GM12891 (cell line): ENCODE measurements at places on chromosomes 7 and 10.

DNA sequence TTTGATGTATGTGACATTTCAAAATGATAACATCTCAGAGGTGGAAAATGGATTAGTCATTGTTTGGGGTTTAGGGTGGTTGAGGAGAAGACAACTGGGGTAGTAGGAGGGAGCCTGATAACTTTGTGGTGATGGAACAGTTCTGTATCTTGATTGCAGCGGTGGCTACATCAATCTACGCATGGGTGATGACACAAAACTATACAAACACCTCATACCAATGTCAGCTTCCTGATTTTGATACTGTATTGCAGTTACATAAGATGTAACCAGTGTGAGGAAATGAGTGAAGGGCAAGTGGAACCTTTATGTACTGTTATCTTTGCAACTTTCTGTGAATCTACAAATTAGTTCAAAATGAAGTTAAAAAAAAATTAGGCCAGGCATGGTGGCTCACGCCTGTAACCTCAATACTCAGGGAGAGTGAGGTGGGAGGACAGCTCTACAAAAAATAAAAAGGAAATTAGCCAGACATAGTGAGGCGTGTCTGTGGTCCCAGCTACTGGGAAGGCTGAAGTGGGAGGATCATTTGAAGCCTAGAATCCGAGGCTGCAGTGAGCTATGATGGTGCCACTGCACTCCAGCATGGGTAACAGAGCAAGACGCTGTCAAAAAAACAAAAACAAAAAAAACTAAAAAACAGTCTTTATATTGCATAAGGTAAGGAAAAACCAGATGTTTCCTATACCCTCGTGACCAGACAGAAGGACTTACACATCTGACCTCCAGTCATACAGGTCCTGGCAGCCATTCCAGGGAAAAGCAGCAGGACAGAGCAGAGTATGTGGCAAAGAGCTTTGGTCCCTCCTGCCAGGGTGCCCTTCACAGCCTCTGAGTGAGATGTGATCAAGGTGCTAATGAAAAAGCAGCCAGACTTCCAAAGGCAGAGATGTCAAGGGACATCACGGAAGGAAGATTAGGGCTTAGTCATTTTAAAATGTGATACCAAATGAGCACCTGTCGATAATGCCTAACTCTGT, 50.8 kb downstream of the CYTH3 start:
- no peak for DNase-seq

- no peak for DNase-seq
Measured at GRCh38 chr7:106255246-106255645, 29.5 kb downstream of the NAMPT start.

GRCh38 chr10:16686054-16686902, 130.9 kb downstream of the RSU1 start:
- DNase-seq: no peak

GRCh38 chr7:157516911-157517781, 180.3 kb downstream of the DNAJB6 start:
- DNase-seq: no peak

DNA sequence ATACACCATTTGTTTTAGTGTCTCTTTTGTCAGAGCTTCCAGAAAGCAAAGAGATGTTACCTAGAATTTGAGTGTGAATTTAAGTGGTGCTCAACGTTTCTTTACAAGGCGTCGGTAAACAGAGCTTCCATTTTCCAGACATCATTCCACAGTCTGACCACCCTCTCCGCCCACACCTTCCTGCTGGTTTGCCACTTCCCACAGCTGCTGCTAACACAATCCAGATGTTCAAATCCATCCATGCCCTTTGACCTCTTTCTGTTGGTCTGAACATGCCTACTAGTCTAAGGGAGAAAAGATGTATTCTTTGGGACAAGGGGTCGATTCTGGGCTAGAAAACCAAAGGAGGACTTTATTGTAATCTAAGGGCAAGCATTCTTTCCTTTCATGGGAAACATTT, 86.1 kb downstream of the FAM107B start:
- no peak for DNase-seq

GRCh38 chr7:99498546-99498944, 1.5 kb downstream of the ZNF394 start:
- no peak for DNase-seq

GRCh38 chr10:117350909-117351308, 24.3 kb downstream of the PDZD8 start:
- DNase-seq: no peak

- no peak for DNase-seq
Measured at GRCh38 chr7:38686888-38687287, 55.7 kb upstream of the AMPH start.

DNA sequence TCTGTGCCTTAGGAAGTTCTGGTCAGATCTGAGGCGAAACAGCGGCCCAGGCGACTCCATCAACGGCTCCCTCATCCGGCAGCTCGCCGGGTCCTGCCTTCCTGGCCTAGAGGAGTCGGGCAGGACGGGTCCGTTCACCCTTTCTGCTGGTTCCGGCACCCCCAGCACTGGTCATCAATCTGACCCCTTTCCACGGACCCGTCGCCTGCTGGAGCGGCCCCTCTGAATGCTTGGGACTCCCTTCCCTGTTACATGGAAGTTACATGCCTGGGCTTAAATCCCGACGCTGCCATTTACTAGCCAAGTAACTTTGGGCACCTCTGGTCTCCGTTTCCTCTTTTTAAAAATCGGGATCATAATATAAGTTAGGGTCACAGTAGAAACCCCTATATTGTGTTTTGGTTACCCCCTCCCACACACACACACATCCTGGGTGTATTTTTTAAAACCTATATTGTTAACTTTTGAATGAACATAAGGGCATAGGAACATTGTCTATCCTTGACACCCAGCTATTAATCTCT, 607 bp upstream of the GGCT start:
- no peak for DNase-seq

GRCh38 chr10:1324903-1325302, 268.7 kb downstream of the WDR37 start:
- no peak for DNase-seq

GRCh38 chr7:100545360-100546128, 6.5 kb downstream of the AGFG2 start:
- DNase-seq: no peak

DNA sequence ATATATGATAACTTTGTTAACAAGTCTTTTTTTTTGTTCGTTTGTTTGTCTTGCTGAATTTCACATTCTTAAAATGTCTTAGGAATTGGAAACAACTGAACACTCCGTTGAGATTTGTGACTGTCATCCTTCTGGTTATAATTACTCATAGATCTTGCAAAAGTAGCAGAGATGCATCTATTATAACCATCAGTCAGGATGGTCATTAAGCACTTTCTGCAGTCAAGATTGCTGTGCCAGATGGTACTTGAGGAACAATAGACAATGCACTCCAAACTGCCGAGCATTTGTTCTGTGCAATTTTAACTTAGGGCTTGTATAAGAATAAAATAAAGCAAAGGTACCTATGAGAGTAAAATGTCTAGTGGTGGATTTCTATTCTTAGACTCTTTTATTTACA, 710.1 kb upstream of the KCND2 start:
- DNase-seq: no peak

DNA sequence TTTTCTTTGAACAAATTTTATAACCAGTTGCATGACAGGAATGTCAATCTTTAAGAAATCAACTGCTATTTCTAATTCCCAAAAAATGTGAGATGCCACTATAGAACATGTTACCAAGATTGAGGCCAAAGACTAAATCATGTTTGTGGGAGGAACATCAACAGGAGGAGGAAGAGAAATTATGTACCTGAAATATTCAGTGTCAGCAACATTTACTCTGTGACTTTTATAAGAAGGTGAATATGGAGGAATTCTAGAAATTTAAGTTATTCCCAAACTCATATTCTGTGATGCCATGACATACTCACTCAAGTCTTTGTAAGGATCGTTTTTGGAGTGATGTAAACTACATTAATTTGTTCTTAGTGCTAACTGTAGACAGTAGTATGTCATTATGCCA, 408.4 kb downstream of the SH2D4B start:
- no peak for DNase-seq

GRCh38 chr10:114279901-114280644, 41.0 kb downstream of the VWA2 start:
- DNase-seq: no peak

- DNase-seq: no peak
Measured at GRCh38 chr7:86647385-86648094, 3.8 kb downstream of the GRM3 start.

DNA sequence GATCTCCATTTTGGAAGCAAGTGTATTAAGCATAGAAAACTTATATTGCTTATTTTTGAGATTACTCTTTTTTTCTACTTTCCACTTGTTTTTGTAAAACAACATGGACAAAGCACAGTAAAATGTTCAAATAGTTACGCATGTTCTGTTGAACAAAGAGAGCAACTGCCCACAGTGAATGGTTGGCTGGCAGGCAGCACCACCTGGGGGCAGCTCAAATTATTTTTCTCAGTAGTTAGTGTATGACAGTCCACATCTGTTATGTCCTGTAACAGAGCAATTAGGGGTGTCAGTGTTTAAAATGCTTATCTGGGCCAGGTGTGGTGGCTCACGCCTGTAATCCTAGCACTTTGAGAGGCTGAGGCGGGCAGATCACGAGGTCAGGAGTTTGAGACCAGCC, 46.1 kb upstream of the CACUL1 start:
- no peak for DNase-seq

DNA sequence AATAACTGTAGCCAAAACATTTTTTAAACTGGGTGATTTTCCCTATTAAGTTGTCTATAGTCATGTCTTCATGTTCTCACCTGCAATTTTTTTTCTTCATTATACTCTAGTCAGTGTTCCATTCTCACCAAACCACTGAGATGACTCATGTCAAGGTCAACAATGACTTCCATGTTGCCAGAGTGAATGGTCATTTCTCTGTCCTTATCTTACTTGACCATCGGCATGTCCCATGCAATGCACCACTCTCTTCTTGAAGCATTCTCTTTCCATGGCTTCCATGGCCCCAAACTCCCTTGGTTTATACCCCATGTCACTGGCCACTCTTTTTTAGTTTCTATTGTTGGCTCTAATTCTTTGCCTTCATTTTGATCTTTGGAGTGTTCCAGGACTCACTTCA, 173.9 kb downstream of the PPP1R17 start:
- no peak for DNase-seq

DNA sequence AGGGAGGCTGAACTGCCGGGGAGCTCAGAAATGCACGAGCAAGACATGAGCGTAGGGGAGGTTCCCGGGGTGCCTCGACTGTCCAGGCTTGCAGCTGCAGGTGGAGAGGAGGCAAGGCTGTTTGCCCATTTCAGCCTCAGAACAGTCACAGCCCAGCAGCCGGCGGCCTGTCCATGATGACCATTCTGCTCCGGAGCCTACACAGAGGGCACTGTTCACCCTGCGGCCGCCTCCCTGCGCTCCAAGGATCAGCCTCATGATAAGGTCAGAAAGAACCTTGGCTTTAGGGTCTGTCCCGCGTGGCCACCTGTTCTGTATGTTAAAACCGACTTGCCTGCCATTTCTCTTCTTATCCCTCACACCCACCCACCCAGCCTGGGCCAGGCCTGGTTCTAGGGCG, 21.9 kb upstream of the CFAP46 start:
- no peak for DNase-seq

GRCh38 chr10:126268013-126268920, 120.0 kb downstream of the ADAM12 start:
- no peak for DNase-seq

DNA sequence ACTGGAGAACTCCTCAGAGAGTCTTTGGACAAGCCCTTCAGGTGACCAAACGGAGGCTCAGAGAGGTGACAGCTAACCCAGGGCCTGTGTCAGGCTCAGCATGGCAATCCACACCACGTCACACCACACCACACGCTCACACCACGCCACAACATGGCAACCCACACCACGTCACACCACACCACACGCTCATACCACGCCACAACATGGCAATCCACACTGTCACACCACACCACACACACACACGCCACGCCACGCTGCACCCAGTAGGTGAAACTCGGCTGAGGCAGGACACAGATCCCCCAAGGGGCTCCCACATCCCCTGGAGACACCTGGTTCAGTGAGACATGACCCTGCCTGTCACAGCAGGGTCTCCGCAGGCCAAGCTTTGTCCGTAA, 107.3 kb downstream of the PDGFA start:
- DNase-seq: no peak

DNA sequence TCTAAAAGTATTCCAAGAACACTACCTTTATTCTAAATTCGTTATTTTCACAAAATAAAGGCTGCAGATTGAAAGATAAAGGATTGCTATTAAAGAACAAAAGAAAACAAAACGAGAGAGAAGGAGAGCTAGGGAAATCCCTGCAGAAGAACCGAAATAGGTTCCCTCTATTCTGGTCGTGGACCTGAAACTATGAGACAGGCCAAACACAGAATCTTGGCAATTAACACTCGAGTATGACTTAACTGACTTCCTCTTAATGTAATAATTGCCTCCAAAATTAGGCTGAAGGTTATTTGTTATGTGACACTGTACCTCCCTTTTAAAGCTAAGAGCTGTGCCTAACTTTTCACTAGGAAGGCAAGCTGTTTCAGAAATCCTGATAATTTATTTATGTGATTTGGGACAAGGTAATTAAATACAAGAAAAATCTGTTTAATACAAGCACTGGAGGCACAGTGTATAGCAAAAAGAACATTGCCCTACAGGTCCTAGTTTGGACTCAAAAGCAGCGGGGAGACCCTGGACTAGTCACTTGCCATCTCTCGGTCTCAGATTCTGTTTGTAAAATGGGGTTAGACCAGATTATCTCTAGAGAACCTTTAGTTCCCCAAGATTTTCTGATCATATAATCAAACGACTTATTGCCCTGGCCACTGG, 11.6 kb downstream of the NAMPT start:
- DNase-seq: no peak

GRCh38 chr10:49700997-49701396, 21.5 kb downstream of the C10orf53 start:
- DNase-seq: no peak

DNA sequence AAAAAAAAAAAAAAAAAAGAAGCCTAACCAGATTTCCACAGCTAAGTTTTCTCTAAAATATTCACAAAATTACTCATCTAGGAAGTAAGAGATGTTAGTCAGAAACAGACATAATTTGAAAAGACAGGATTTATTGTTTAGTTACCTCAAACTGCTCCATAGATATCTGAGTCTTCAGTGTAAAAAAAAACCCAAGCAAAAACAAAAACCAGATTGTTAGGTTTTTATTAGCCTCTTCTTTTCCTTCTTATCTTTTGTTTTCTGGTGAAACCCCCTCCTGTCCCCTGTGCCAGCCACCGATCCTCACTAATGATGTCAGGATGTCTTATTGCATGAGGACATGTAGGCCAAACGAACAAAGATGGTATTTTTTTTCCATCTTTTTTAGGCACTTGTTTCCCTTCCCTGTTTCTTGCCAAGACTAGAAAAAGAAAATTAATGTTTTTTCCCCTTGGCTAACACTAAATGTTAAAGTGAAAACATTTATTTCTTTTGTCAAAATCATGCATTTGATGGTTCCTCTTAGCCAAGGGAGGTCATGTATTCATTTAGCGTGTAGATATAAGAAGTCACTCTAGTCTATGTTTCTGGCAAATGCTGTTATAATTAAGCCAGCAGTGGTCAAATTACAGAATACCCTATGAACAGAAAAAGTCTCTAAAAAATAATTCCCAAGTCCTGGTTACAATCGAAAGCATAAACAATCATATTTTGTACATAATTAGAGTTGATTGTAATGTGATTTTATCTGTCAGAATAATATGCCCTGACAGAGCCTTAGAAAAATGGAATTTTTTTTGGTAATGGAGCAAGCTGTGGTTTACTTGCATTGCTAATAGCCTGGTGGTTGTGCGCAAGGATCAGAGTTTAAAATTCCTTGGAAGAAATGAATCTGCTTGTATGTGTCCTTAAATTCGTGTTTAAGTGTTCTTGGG, 702.4 kb upstream of the FZD8 start:
- no peak for DNase-seq
